GM04503 (cell line): ENCODE measurements at places on chromosomes 2 and 18.

DNA sequence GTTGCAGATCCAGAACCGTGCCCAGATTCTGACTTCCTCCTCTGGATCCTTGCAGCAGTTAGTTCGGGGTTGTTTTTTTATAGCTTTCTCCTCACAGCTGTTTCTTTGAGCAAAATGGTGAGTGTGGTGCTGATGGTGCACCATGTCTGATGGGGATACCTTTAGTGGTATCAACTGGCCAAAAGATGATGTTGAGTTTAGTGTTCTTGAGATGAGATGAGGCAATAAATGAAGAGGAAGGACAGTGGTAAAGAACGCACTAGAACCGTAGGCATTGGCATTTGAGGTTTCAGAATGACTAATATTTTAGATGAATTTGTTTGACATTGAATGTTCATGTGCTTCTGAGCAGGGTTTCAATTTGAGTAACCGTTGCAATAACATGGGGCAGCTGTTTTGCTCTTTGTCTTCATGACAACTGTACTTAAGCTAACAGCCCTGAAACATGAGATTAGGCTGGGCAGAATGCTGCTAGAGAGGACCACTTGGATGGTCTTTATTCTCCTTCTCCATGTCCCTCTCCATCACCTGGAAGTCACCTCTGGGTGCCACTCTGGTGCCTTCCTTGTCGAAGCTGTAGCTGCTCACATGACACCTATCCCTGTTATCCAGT, 3.9 kb downstream of the CTLA4 start:
- DNase-seq = no peak

DNA sequence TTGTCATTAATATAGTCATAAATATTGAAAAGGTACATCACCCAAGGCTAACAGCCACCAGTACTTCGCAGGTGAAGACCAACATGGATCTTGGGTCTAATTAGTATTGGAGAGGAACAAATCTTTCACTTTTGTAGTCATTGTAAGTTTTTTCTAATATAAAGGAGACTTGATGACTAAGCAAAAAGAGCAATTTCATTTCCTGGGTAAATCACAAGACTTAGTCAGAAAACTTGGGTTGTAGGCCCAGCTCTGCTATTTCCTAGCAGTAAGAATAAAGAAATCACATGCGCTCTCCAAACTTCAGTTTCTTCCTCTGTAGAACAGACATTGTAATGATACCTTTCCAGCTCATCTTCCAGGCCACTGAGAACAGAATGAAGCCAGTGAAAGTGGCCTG, 40.9 kb downstream of the NRP2 start:
- no peak for DNase-seq

DNA sequence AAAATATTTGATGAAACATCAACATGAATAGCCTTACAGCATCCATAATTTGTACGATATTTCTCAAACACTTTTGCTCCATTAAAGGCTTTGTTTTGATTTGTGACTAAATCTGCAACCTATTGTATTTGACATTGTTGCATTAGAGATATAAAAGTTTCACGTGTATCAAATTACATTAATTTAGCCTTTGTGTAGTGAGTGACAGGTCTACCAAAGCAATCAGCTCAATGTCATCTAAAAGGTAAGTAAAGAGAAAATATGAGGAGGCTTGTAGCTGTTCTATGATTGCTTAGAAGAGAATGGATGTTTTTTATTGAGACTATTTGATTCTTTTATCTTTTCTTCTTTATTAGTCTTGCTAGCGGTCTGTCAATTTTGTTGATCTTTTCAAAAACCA, 430.2 kb downstream of the GALR1 start:
- DNase-seq = no peak

GRCh38 chr18:32881009-32881408, 108.2 kb upstream of the KLHL14 start:
- no peak for DNase-seq

GRCh38 chr2:196162586-196163175, 8.7 kb downstream of the STK17B start:
- no peak for DNase-seq
